ENCODE measurements at places on chromosomes 3 and 15.

DNA sequence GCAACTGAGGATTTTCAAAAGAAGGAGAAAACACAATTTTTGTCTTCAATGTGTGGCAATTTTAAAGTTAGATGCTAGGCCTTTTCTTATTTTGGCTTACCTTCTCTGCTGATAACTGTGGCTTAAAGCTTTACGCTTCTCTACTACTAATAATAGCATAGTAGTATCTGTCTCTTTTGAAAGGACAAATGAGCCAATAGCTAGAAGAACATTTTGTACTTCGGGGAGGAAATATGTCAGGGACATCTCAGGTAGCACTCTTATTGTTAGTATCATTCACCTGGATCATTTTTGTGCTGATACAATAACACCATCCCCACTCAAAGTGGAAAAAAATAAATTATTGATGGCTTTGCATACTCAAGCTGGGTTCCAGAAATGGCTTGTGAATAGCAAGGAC lies 586.1 kb upstream of the TBL1XR1 start:
- no peak for DNase-seq

DNA sequence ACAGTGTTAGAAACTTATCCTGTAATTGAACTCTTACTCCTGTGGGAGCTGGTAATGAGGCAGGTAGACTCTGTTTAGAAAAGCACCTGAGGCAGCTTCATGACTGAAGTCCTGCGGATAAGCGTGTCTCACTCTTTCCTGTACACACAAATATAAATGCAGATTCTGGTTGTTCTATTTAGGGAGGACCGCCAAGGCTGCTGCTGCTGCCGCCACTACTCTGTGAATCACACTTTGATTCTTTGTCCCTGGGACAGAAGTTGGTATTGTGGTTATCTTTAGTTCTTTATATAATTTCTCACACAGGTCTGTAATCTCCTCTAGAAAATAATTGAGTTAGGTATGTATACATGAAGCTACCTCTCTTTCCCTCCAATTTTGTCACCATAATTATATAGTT lies 3.6 kb downstream of the LSAMP start:
- no peak for DNase-seq

DNA sequence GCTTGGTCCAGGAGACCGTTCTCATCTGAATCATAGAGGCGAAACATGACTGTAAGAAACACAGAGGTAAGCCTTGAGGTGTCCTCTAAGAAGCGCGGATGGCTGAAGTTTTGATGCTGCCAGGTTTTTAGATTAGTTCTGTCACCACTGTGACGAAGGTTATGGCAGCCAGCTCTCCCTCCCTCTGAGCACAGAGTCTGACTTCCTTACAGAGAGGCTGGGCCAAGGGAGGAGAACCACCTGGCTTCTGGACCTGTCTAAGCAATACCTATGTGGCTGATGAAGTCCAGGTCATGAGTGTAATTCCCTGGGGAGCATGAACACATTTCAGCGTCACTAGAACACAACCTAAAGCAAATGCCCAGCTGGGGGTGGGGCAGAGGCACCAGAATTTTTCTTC lies 77.4 kb downstream of the DGKG start:
- no peak for DNase-seq

DNA sequence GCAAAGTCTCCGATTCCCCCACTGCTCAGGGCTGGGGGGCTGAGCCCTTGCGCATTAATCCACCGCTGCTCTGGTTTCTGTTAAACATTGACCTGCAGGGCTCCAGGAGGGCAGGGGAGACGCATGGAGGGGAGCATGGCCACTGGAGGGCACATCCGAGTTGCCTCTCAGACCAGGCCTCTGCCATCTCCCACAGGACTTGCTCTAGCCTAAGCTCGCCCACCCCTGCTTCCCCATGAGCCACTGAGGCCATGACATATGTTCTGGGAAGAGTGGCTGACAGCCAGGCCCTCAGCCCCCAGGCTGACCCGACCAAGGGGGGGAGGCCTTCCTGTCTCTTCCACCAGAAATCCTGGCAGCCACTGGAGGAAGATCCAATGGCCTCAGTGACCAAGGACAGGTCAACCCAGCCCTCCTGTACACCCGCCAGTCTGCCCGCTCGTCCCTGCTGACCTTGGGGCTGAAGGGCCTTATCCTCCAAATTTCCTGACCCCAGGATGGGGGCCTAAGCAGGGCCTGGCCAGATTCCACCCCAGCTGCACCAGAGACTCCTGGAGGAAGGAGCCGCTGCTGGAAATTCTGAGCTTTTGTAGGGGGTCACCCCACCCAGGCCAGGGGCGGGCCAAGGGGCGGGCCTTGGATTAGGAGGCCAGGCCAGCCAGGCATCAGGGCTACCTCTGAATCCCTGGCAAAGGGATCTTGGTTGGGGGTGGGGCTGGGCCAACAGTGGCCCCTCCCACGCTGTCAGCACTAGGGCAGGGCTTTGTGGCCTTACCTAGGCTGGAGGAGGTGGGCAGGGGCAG lies at the start of gene HYAL1:
TSS of gene HYAL1 (minus strand) at position 562 of the 803 bp plus-strand sequence. CDS start 618 bp downstream, outside the sequence.
- DNase-seq = peak; percentile 83

- no peak for DNase-seq
Measured at GRCh38 chr15:23567921-23568320, 2.4 kb downstream of the MKRN3 start.

DNA sequence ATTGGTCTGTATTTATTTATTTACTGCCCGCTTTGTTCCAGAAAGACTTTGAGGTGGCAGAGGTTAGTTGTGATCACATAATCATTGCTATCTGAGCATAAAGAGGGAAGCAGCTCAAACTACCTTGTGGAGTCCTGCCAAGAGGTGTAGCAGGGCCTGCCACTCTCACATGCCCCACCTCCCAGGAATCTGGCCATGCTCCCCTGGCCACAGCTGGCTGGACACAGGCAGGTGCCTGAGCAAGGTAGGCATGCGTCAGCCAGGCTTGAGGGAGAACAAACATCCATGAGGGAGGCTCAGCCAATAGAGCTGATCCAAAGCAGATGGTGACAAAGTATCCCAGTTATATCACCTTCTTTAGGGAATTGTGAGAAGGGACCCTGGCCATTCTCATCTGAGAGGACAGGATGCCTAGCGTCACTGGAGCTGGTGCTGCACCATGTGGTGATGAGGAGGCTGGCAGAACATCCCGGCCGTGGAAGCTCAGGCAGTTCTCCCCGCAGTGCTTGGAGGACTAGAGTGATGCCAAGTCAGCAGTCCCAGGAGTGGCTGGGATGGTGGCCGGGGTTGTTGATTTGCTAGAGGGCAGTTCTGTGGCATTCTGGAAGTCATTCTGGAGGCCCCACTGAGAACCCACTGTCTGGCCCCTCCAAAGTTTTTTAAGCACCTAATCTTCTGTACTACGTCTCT lies 6.8 kb upstream of the POLG start:
- no peak for DNase-seq

- DNase-seq = no peak
Measured at GRCh38 chr3:194284351-194284750, 66.8 kb downstream of the CPN2 start.

GRCh38 chr3:48694610-48695392 lies 9.1 kb upstream of the NCKIPSD start:
- peak; percentile 51 for DNase-seq

DNA sequence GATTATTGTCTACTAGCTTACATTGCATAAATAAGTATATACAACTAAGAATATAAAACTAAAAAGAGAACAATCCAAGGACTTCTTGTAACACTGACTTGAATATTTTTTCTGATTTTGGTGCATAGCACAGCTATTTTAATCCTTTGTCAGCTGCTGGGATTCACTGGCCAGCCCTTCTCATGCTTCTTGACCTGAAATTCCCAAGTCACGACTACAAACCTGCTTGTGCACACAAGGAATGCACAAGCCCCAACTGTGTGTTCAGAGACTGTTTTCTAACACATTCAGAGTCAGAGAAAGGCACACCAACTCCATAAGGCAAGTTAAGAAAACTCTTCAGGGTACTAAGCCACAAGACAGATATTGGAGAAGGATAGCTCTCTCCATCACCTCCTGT lies 80.9 kb downstream of the TNIK start:
- DNase-seq = no peak

DNA sequence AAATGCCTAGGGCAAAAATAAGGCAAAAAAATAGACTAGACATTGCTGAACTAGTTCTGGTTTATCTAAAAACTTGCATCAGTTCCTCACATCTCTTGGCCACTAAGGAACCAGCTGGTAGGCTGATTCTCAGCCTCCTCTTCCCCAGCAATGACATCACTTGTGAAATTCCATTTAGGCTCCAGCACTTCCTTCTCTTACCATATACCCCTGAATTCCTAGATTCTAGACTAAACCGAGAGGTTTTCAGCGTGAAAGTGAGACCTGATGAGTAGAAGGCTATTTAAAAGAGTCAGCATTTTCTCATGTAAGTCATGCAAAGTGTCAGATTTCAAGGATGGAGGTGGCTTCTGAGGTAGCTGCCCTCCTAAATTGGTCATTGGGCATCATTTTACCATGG lies 247.1 kb upstream of the CDIN1 start:
- DNase-seq = no peak

GRCh38 chr3:72227486-72228070 lies 442.6 kb upstream of the PROK2 start:
- DNase-seq = no peak

DNA sequence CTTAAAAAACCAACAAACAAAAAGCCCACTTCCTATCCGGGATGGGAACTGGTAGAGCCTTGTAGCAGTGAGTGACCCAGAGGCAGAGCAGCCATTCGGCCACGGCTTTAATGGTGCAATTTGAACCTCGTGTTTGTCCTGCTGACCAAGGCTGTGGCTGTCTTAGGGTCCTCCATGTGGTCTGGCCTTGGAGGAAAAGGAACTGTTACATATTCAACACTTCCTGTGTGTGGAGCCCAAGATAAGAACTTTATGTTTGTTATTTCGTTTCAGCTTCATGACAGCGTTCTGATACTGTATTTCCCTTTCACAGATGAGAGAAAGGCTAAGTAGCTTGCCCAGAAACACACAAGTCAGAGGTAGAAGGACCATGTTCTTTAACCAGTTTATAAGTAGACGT lies 269.8 kb downstream of the SV2B start:
- DNase-seq = no peak

- DNase-seq = no peak
Measured at GRCh38 chr3:105388176-105388575, 21.5 kb downstream of the ALCAM start.

DNA sequence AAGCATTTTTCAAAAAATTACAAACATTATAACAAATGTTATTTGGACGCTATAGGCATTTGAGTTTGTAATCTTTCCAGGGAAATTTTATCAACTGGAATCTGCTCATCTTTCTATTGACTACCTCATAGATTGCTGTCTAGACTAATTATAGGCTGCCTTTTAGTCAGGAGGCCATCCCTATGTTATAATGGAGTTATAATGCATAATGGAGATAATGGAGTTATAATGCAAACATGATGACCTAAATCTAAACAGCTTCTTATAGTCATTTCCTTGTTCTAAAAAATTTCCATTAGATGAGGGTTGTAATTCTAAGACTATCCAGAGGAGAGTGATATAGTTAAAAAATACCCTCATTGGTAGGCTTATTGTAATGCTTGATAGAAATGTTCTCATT lies 226.4 kb downstream of the SI start:
- no peak for DNase-seq

- DNase-seq = peak; percentile 0
Measured at GRCh38 chr3:180416111-180416594, 185.8 kb upstream of the TTC14 start.

DNA sequence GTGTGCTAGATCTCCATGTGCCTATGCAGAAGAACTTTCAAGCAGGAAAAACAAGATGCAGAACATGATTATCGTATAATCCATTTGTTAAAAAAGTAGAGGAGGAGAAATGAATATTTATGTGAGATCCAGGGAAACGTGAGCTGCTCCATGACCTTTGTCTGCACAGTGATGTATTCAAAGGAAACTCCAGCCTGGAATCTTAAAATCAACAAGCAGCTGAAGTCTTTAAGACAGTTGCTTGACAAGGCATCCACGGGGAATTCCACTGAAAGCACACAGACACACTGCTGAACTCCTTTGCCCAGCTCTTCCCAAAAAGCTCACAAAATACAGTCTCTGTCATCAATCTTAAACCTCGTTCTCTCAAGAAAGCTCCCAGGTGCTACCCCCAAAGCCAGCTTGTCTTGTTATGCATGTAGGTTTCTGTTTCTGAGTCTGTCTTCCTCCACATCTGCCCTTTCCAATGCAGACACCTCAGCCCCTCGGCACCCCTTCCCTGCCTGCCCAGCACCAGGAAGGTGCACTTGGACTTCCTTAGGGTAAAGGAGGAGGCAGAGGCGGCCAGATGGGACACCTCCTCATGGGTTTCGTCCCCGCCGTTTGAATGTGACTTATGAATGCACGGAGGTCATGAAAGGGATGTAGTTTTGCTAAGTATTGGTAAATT lies 28.7 kb downstream of the LRRK1 start:
- no peak for DNase-seq

DNA sequence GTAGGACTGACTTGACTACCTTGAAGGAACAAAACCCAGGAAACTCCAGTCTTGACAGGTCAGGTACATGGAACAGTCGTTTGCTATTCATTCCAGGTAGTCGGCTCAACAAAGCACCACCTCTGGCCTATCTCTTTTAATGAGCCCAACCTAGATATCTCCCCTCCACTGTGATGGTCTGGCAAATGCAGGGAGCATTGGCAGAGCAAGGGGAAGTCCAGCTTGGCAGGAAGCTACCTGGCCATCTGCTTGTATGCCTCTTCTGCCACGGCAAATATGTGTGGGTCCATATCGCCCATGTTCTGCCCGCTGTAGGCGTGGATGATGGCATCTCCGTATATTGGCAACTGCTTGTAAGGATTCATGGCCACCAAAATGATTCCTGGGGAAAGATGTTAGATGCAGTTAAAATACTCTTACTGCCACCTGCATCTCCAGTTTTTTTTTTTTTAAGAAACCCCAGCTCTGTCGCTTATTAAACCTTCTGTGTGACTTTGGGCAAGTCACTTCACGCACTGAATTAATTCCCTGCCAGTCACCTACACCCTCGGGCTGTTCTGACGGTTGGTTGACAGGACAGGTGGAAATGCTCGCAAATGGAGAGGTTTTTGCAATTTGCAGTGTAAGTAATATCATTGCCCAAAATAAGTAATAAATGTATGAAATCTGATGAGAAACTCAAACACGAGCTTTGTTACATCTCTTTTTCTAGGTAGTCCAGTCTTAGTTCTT lies 16.8 kb downstream of the MYO5C start:
- DNase-seq = no peak

DNA sequence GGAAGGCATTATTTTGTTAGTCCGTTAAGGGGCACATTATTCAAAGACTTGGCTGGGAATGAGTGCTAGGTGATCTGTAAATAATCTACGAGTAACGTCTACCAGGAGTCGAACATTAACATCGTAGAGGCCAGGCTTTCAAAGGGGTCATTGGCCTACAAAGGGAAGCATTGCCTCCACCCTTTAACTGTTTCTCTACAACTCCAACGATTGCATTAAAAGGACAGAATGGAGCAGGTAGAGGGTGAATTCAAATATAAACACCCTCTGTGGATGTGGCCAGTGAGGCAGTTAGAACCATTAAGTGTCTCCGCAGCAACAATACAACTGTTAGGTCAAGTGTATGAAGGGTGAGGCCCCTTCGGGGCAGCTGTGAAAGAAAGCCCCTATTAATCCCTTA lies 126.0 kb upstream of the LMOD3 start:
- DNase-seq = peak; percentile 27

All from muscle of leg (tissue), 16 donors.